ENCODE measurements at places on chromosomes 2 and 18.

DNA sequence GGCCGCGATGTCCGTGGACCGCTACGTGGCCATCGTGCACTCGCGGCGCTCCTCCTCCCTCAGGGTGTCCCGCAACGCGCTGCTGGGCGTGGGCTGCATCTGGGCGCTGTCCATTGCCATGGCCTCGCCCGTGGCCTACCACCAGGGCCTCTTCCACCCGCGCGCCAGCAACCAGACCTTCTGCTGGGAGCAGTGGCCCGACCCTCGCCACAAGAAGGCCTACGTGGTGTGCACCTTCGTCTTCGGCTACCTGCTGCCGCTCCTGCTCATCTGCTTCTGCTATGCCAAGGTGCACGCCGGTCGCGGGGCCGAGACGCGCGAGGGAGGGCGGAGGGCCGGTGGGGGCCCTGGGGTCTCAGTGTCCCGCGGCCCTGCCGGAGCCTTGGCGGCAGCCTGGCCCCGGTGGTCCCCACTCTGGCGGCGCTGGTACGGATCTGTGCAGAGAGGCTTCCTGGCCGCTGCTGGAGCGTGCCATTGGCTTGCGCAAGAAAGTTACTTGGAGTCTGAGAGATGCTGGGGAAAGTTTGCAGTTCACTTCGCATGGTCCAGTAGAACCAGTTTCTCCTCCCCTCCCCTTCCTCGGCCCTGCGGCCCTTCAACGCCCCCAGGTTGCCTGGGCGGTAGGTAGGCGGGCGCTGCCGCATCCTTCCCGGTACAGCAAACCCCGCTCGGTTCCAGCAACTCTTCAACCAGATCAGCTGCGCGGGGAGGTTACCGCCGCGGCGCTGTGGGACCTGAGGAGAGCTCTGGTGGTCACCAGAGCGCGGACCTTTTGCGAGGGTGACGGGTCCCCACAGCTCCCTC, 1.5 kb downstream of the GALR1 start:
- no peak for DNase-seq

GRCh38 chr2:101125808-101126207, 25.4 kb downstream of the TBC1D8 start:
- DNase-seq = no peak

GRCh38 chr2:27308359-27308881, at the start of gene UCN:
Gene UCN, minus strand, starts transcription at chr2:27308445. Its CDS starts 550 bp downstream, at chr2:27307895.
- no peak for DNase-seq

- no peak for DNase-seq
Measured at GRCh38 chr2:215904101-215904500, 109.2 kb downstream of the MREG start.

- DNase-seq = no peak
Measured at GRCh38 chr2:112198780-112199179, 56.1 kb downstream of the ZC3H8 start.

DNA sequence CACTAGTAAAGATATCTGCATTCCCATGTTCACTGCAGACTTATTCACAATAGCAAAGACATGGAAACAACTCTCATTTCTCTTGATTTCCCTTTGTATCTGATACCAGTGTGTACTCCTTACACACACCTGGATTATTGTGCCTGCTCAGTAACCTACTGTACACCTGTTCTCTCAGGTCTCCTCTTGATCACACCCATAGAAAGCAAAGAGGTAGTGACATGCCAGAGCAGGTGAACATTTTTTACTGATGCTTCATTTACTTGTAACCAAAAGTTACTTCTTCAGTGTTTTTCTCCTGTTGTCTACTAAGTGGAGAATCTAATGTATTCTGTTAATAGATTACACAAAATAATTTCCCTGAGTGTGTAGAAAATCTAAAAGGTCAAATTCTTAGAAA, 46.8 kb downstream of the CDH19 start:
- no peak for DNase-seq

DNA sequence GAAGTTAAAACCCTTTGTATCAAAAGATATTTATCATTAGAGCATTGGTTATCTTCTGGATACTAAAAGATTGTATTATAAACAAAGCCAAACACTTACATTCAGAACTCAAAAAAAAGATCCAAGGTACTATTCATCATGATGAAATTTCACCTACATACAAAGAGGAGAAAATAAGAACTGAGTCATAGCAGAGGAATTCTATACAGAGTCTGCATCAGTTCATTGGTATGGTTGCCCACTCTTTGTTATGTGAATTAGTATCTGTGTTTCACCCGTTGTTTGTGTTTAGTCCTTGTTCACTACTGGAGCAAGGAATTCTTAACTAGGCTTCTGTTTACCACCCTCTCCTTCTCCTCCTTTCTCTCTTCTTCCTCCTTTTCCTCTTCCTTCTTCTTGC, 157.9 kb downstream of the LNPK start:
- no peak for DNase-seq

DNA sequence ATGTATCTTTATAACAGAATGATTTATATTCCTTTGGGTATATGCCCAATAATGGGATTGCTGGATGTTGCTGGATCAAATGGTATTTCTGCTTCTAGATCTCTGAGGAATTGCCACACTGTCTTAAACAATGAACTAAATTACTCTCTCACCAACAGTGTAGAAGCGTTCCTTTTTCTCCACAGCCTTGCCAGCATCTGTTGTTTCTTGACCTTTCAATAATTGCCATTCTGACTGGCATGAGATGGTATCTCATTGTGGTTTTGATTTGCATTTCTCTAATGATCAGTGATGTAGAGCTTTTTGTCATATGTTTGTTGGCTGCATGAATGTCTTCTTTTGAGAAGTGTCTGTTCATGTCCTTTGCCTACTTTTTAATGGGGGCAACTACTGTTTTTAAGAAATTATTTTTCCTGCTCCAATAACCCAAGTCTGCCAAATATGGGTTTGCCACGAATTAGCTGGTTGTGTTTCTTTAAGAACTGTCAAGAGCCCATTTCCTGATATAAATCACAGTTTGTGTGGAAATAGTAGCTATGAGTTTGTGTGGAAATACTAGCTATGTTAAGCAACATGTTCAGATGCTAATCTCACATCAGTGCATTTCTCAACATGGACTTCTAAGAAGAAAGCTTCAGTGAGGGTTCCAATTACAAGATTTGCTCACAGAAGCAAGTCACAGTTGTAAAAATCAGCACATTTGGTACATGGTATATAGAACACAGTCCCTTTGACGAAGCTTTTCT, 259.4 kb downstream of the ANAPC1 start:
- DNase-seq = no peak

DNA sequence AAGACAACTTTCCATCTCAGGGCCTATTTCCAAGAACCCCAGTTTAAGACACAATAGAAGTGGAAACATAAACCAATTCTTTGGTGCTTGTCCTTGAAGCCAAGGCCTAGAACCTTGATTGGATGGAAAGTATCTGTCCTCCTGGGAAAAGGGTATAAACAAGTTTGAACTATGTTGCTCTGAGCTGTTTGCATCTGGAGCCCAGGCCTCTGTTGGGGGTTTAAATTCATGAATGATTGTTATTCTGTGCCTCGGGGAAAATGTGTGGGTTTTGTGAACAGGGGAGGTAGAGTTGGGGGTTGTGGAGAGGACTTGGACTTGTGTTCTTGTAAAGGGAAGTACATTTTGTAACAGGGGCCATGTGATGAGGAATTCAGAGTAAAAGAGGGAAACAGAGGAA, 406.1 kb downstream of the SLC4A3 start:
- DNase-seq = no peak

DNA sequence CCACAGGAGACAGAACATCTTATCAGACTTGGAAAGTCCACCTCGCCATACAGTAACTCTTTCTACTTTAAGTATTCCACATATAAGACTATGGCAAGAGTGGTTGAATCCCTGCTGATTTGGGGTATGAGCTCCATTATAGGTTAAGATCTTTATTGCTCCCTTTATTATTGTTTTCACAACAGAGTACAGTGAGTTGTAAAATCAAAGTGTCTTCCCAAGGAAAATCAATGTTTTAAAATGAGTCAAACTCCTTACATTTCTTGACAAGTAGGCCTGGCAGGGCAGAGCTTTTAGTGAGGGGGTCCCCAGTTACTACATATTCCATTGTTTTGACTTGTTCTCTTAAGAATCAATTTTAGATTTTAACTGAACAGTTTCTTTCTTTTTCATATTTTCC, 49.6 kb upstream of the STAT1 start:
- no peak for DNase-seq

DNA sequence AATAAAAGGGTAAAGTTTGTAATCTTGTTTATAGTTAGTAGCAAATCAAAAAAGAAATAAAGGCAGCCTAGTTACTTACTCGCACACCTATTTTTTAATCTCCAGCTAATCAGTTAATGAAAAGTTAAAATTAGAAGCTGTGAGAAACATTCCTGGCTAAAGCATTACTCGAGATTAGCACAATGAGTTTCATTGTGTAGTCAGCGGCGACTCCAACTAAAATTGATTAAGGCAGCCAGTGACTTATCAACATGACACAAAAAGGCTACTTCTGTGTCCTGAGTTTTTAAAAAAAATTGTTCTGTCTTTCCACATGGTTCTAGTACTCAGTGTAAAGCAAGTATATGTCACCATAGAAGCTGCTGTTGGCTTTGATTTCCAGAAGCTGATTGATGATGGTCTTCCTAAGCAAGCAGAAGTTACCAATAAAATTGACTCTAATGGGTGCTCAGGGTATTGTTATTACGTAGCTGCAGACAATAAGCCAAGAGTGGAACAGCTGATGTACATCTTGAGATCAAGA, 159.2 kb downstream of the CPS1 start:
- no peak for DNase-seq

- DNase-seq = no peak
Measured at GRCh38 chr2:38207168-38207567, 131.2 kb upstream of the CYP1B1 start.

- DNase-seq = no peak
Measured at GRCh38 chr2:198641161-198641560, 816.6 kb downstream of the SATB2 start.

- no peak for DNase-seq
Measured at GRCh38 chr2:48574353-48575287, 43.0 kb upstream of the GTF2A1L start.

GRCh38 chr2:223155956-223156355, 104.0 kb downstream of the KCNE4 start:
- no peak for DNase-seq

GRCh38 chr2:218370410-218371063, 11.5 kb upstream of the SLC11A1 start:
- DNase-seq = no peak

GRCh38 chr2:101151859-101152271, 683 bp upstream of the TBC1D8 start:
- DNase-seq = no peak

GRCh38 chr2:26382564-26382963, 19.2 kb upstream of the DRC1 start:
- DNase-seq = no peak

DNA sequence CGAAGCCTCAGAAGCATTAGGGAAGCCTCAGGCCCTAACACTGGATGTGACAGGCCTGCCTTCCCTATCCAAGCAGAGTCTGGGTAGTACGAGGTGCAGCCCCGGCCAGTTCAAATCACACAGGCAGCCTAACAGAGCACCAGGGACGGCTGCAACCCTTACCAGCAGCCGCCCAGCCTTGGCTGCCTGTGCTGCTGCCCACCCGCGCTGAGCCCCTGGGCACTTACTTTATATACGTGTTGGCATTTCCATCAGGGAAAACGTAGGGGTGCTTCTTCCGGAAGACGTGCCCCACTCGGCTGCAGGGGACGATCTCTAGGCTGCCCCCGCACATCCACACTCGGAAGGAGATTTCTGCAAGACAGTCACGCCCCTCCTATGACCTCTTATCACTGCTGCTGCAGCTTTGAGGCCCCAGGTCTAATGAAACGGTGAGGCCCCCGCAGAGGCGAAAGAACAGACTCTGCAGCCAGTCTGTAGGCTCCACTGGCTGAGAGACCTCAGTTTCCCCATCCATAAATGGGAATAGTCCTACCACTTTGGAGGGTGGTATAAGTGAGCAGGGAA, 124.7 kb upstream of the CAPN13 start:
- no peak for DNase-seq

DNA sequence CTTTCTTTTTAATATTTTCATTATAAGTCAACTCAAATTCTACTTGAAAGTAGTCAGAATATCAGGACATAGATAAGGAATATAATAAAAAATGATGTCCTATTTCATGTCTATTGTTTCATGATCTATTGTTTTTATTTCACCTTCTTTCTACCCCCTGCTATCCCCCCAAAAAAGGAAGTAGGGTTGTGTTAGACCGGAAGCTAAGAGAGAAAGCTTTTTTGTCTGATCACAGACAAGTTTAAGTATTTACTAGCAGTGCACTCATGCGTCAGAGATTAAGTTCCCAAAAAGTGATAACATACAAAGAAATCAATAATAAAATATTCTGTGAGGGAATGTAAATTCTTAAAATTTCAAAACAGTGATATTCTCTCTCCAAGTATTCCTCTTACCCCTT, 447.1 kb upstream of the CNTNAP5 start:
- DNase-seq = no peak

DNA sequence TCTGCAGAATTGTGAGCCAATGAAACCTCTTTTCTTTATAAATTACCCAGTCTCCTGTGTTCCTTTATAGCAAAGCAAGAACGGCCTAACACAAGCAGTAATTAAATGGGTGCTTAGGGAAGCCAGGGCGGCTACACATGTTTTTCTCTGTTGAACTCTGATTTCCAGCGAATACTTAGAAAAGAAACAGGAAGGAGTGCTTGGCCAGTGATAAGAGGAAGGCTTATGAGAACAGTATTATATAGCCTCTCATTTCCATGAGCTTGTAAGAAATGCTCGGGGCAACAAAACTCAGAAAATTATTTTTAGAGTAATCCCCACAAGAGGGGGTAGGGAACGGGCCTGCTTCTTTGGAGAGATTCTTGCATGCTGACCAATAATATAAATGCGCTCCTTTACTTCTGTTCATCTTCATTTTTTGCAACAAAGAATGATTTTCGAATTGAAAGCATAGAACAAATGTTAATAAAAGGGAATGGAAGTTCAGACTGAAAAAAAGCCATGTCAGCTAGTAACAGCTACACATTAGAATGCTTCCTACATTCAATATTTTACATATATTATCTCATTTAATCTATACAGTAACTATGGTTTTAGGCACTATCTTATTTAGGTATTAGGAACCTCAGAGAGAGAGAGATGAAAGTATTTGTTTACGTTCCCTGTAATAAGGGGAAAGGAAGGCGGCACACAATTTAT, 49.7 kb upstream of the CCDC85A start:
- no peak for DNase-seq

DNA sequence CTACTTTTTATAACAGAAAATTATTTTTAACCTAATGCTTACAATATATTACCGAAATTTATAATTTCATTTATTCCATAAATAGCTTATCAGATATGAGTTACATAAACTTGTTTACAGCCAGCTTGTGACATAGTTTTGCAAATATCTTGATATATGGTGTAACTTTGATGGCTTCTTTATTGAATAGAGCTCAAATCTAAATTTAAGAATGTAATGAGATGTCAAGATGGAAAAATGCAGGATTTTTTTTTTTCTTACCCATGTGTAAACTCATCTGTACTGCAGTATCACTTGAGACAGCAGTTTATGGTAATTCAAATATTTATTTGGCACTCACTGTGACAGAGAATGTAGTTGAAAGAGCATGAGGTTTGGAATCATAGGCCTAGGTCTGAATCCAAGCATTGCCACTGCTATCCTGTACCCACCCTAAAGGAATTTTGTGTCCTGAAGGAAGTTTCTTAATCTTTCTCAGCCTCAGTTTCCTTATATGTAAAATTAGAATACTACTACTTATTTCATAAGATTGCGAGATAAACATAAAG, 3.8 kb downstream of the CREB1 start:
- DNase-seq = no peak

Data from GOT3 (cell line).